ENCODE measurements at places on chromosomes 13 and 19.
A peak's percentile ranks its signal among the peaks of the same experiment; 100 is the strongest.

DNA sequence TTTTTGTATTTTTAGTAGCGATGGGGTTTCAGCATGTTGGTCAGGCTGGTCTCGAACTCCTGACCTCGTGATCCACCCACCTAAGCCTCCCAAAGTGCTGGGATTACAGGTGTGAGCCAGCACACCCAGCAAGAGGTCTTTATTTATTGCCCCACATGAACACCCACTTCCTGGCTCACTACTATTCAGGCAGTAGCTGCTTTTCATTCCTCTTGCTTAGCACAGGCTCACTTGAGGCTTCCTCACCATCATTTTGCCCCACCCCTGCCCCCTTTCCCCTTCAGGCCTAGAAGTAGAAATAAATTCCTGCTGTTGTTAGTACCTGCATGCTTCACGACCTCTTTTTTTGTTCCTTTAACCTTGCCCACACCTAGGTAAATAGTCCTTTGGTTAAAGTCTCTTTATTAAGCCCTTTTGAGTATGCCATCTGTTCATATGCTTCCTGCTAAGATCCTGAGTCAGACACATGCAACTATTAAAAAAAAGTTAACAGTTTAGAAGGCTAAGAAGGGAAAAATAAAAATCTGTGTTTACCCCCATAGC is 33.5 kb upstream of the ITM2B start:
- DNase-seq: no peak

GRCh38 chr13:114226088-114226487 is 8.6 kb upstream of the CDC16 start:
- DNase-seq: no peak

GRCh38 chr13:80475718-80476117 is 134.8 kb upstream of the SPRY2 start:
- DNase-seq: no peak

DNA sequence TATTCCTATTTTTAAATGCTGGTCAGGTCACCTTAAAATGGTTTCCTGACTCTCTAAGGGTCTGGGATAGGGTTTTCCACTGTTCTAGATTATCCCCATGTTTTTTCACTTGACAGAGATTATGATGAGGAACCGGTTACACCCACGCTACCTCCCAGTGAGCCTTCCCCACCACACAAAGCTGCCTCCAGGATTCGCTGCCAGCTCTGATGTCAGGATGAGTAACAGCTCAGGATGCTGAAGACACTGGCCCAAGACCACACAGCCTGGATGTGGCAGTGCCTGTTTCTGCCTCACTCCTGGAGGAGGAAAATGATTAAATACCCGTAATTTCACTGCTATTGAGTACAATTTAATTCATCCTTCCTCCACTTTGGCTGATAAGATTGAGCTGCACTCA is 22.9 kb downstream of the ZNF114 start:
- no peak for DNase-seq

DNA sequence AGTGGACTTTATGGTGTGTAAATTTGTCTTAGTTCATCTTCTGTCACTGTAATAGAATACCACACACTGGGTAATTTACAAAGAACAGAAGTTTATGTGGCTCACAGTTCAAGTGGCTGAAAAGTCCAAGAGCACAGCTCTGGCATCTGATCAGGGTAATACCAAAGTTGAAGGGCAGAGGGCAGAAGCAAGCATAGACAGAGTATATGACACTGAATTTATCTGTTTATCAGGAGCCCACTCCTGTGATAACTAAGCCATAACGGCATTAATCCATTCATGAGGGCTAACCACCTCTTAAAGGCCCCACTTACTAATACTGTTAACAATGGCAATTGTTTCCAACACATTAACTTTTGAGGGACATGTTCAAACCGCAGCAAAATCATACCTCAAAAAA is 4.0 kb upstream of the RFXAP start:
- DNase-seq: no peak

- no peak for DNase-seq
These were observed 99.7 kb upstream of the MIR17HG start for GRCh38 chr13:91247768-91248167.

DNA sequence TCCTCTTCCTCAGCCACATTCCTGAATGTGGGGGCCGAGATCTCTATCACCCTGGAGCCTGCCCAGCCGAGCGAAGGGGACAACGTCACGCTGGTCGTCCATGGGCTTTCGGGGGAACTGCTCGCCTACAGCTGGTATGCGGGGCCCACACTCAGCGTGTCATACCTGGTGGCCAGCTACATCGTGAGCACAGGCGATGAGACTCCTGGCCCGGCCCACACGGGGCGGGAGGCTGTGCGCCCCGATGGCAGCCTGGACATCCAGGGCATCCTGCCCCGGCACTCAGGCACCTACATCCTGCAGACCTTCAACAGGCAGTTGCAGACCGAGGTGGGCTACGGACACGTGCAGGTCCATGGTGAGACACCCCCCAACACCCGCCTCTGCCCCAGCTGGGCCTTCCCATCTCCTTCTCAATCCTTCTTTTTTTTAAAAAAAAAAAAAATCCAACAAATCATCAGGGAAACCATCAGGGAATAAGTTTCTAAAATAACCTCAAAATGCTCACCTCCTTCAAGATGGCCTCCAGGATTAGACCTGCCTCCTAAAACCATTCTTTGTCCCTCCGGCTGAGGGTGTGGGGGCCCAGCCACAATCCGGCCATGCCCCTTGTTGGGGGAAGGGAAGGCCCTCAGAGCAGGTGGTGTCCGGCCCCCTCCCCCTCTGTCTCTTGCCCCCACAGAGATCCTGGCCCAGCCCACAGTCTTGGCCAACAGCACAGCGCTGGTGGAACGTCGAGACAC is 4.6 kb downstream of the CEACAM16 start:
- no peak for DNase-seq

- DNase-seq: no peak
These were observed 75.2 kb downstream of the CAB39L start for GRCh38 chr13:49368688-49369087.

GRCh38 chr13:22757530-22758120 is 423.2 kb upstream of the SGCG start:
- DNase-seq: no peak

- no peak for DNase-seq
These were observed 103.9 kb upstream of the DIAPH3 start for GRCh38 chr13:60267498-60268202.

DNA sequence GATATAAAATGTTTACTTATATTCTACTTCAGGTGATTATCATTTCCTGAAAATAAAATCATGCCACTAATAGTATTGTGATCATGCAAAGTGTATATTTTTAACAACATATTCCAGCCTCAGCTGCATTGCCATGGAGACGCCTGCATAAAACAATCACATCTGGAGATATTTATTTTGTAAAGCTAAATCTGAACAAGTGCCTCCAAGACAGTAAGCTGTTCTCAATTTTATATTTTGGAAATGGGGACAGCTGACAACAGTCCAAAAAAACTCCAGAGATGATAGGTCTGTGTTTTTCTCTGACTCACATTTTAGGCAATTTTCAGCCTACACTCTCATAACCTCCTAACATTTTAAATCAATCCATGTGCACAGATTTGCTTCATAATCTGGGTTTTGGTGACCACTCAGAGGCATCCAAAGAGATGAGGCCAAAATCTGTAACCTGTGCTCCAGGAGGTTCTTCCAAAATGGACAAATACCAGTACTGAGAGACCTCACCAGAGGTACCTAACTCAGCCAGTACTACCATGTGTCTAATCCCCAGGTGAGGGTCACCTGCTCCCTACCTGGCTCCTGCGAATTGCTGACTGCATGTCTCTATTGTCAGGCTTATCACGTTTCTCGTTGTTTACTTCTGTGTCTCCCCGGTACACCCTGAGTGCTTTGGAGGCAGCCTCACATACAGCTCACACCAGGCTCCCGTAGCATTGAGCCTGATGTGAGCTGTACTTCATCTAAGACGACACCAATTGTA is 62.7 kb downstream of the COL4A1 start:
- DNase-seq: no peak

GRCh38 chr13:107421028-107421427 is 794.3 kb downstream of the LIG4 start:
- DNase-seq: no peak

- no peak for DNase-seq
These were observed 461.4 kb downstream of the MYO16 start for GRCh38 chr13:109090796-109091195.

DNA sequence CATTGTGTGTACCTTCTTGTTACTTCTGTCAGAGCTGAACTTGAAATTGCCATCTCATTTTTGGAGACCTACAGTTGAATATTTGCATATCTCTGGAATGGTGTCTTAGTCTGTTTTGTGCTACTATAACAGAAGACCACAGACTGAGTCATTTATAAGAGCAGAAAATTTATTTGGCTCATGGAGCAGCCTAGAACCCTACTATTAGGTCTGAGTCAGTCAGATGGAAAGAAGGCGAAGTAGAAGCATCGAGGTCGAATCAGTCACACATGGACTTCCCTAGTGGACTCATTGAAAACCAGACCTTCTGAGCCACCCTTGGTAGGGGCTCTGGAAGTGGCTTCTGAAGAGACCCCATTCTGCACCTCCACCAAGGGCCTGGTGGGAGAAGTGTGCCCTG is 33.9 kb upstream of the TPT1 start:
- no peak for DNase-seq

DNA sequence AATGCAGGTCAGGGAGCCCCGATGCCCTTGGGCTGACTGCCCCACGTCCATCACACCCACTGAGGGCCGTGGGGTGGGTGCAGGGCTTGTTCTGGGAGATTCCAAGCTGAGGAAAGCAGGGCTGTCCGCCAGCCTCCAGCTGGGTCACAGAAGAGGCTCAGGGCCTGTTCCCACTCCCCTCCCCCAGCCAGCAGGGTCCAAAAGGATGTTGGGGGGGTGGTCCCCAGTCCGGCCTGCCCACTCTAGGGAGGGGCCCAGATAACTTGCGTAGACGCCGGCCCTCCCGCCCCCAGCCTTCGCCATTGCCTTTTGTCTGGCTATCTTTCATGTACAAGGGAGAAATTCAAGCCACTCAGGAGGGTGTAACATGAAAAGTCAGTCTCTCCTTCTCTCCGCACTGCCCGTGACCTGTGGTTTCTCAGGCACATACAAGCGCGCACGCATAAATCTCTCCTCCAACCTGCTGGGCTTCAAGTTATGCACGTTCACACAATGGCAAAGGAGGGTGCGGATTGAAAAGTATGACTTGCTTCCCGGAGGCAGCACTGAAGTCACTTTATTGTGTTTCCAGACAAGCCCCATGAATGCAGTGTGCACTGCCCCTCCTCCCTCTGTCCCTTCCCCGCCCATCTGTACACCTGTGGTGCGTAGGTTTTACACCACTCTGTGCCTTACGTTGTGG is 20.2 kb downstream of the CARM1 start:
- no peak for DNase-seq

- no peak for DNase-seq
These were observed 29.9 kb downstream of the ATP7B start for GRCh38 chr13:51981355-51981754.

DNA sequence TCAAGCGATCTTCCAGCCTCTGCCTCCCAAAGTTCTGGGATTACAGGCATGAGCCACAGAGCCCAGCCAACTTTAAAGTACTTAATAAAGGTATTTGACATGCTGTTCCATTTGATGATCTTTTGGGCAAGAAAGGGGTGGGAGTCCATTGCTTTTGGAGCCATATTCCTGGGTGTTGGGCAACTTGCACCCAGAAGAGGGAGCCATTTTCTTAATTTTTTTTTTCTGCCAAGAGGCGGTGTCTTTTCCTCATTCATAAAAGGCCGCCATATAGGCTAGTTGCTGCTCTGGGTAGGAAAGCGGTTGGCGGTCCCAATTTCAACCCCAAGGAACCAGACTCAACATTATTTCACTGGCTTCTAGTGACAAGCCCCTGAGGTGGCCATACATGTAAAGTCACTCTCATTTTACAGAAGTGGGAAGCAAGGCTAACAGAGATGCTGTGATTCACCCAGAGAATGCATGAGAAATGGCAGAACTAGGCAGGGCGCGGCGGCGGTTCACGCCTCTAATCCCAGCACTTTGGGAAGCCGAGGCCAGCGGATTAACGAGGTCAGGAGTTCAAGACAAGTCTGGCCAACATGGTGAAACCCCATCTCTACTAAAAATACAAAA is 139.6 kb downstream of the CACNA1A start:
- peak; percentile 16 for DNase-seq

- DNase-seq: no peak
These were observed 227.1 kb downstream of the GGACT start for GRCh38 chr13:100361504-100361903.

GRCh38 chr13:31747291-31747690 is 8.0 kb downstream of the RXFP2 start:
- no peak for DNase-seq

GRCh38 chr13:27383104-27383921 is 41.1 kb upstream of the GTF3A start:
- DNase-seq: no peak

DNA sequence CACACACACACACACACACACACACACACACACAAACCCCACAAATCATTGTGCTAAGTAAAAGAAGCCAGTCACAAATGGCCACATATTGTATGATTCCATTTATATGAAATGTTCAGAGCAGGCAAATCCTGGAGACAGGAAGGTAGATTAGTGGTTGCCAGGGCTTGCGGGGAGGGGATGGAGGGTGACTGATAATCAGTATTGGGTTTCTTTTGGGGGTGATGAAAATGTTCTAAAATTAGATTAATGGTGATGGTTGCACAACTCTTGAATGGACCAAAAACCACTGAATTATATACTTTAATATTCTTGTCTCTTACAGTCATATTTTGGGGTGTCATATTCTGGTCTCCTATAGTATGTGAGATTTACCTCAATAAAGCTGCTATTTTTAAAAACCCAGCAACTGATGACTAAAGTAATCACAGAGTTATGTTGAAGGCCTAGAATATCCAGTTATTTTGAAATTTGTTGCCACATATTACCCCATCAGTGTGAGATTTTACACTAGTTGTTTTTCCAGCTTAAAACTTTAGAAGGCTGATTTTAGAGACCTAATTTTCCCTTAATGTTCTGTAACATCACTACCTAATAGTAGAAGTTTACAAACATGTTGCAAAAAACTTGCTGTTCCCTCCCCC is 20.3 kb downstream of the FLT1 start:
- no peak for DNase-seq

- no peak for DNase-seq
These were observed 12.8 kb downstream of the SMAD9 start for GRCh38 chr13:36907266-36907665.

DNA sequence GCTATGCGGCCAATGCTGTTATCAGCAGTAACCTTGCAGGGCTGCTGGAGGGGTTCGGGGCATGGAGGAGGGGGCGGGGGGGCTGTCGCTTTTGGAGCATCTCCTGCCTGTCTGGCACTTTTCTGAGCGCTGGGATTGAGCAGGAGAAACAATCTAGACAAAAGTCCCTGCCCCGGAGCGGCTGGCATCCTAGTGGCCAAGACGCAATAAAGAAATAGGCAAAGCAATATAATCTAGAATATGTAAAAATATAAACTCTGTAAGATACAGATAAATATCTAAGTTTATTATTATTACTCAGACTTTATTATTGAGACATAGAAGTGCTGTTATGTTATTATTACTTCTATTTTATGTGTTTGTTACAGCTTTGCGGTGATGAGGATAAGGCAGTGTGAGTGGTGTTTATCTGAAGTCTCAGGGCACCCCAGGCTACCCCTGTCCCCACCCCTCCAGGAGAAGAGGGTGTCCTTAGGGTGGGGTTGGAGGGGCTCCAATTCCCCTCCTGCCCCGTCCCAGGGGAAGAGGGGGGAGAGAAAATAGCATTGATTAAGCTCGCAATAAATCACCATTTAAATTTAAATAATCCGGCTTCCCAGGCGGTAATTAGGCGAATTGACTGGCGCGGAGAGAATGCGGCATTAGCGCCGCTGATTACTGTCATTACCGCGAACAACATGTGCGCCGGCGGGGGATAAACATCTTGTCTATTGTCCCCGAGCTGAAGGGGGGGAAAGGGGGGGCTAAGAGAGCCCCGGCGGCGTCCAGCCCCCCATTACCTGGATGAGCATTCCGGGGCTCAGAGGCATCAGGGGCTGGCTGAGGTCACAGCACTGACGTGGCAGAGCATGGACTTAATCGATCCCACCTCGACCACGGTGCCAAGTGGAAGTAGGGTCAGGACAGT is 3.2 kb downstream of the NPAS1 start:
- DNase-seq: no peak
